T-helper 17 cell (primary cell): ENCODE measurements at places on chromosomes 7 and 10.

- no peak for DNase-seq
Measured at GRCh38 chr7:35648367-35648766, 46.6 kb downstream of the HERPUD2 start.

- no peak for DNase-seq
Measured at GRCh38 chr7:128427289-128427891, 17.6 kb upstream of the IMPDH1 start.

DNA sequence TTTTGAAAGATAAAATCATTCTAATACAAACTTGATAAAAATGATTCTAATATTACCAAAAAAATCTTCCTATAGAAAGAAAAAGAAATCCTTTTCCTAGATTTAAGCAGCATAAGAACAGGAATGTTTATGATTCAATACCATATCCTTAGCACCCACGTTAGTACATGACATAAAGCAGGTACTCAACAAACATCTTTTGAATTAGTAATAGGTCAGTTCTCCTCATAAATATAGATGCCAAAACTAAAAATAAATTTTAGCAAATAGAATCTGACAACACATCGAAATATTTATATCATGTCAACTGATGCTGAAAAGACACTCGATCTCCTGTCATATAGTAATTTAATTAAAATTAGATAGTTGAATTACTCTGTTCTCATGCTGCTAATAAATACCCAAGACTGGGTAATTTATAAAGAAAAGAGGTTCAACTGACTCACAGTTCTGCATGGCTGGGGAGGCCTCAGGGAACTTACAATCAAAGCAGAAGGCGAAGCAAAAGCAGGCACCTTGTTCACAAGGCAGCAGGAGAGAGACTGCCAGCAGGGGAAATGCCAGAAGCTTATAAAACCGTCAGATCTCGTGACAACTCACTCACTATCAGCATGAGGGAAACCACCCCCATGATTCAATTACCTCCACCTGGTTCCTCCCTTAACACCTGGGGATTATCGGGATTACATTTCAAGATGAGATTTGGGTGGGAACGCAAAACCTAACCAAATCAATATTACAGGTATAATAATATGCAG, 191.8 kb downstream of the HTR7 start:
- DNase-seq: no peak

- no peak for DNase-seq
Measured at GRCh38 chr7:31051598-31052486, at the start of gene ADCYAP1R1. Gene ADCYAP1R1, plus strand, starts transcription at chr7:31052308. Its CDS starts 10,957 bp downstream, at chr7:31063265.

DNA sequence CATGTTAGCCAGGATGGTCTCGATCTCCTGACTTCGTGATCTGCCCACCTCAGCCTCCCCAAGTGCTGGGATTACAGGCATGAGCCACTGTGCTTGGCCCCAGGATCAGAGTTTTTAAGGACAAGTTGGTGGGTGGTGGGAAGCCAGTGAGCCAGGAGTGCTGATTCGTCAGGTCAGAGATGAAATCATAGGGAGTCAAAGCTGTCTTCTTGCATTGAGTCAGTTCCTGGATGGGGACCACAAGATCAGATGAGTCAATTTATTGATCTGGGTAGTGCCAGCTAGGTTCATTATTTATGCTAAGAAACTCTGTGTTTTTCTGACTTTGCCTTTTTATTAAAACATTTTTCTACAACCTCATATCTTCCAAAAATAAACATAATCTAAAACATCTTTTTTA, 423.8 kb downstream of the ARL4A start:
- DNase-seq: no peak
